Non-pigmented ciliary epithelial cell (primary cell): ENCODE measurements at places on chromosomes 3 and 15.
A peak's percentile ranks its signal among the peaks of the same experiment; 100 is the strongest.

GRCh38 chr3:5057272-5057671, 64.8 kb upstream of the ARL8B start:
- no peak for DNase-seq

GRCh38 chr3:52068730-52069129, 12.4 kb upstream of the DUSP7 start:
- DNase-seq, result no peak

- no peak for DNase-seq
Measured at GRCh38 chr3:32493437-32494414, 8.9 kb downstream of the CMTM6 start.

DNA sequence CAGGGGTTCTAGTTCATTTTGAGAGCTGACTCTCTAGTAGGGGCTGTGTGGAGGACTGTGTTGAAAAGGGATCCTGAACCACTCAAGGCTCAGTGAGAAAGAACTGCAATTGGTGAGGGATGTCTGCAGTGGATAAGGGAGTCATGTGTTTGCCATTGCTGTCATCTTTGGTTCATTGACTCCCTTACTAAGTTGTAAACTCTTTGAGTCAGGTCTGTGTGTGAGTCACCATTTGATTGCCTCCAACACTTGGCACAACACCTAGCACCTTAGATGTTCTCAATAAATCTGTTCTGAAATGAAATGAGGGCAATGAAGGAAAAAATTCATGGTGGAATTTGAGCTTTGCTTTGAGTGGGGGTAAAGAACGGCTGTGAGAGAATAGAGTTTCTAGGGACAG, 51.7 kb downstream of the PLS1 start:
- DNase-seq, result no peak

DNA sequence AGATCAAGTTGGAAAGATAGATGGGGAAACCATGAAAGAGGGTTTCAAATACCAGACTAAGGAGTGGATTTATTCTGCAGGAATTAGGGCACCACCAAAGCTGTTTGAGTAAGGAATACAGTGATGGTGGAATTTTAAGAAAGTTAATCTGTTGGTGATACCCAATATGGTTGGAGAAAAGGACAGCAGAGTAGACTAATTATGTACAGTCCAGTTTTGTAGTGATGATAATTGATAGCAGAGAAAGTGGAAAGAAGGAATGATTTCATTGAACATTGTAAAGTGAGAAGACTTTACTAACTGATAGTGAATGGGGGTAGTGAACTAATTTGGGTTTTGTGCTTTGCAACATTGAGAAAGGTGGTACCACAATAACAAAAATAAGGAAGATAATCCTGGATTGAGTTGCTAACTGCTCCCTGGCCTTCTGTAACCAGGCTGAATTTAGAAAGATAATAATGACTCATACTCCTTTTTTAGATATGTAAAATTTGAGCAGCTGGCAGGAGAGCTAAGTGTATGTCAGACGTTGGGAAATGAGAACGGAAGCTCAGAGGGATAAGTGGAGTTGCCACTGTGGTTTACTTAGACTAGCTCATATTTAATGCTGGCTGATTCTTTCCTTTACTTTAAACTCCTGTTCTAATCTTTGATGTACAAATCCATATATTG, 16.9 kb downstream of the TCAIM start:
- peak; percentile 73 for DNase-seq

- DNase-seq, result no peak
Measured at GRCh38 chr15:92819278-92820235, 80.6 kb upstream of the CHD2 start.

DNA sequence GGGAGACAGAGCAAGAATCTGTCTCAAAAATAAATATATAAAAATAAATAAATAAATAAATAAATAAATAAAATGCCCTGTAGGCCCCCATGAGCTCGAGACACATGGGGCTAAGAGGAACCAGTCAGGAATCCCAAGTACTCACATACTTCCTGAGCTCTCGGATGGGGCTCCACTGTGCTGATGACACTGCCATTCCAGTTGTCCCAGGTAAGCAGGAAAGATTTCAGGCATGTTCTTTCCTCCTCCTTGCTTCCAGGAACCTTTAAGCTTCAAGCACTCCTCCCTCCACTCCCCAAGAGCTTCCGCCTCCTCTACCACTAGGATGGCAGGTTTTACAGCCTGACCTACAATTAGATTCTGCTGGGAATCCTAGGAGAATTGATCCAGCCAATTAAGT, 113.4 kb downstream of the SLC49A4 start:
- no peak for DNase-seq

- DNase-seq, result no peak
Measured at GRCh38 chr3:9324944-9325343, 37.9 kb upstream of the THUMPD3 start.

DNA sequence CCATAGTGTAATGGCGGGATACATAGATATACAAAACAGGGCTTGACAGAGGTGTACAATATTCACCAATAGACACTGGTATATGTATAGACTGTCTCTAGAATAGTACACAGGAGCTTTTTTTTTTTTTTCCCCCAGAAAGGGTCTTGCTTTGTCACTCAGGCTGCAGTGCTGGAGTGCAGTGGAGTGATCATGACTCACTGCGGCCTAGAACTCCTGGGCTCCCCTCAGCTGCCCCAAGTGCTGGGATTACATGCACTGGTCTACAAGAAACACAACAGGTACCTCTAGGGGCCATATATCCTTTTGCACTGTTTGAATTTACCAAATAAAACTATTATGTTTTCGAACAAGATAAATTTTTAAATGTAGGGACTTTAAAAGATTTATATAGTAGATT, 12.3 kb downstream of the RHOA start:
- no peak for DNase-seq

DNA sequence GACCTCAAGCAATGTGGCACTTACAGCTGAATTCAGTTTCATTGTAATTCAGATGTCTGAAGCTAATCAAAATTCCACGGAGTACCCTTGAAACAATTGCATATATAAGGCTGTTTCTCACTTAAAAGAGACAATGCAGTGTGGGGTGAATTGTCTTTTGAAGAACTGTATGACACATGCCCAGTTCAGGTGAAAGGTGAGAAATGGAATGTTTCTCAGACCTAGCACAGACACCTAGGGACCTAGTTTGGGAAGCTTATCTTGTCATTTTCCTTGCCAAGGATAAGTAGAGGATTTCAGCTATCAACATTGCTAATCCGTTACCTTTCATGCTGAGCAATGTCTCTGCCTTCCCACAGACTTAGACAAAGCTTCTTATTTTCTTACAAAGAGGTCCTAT, 36.3 kb downstream of the MBNL1 start:
- DNase-seq, result no peak
